Retinal pigment epithelial cell (primary cell): ENCODE measurements at places on chromosomes 13 and 19.

DNA sequence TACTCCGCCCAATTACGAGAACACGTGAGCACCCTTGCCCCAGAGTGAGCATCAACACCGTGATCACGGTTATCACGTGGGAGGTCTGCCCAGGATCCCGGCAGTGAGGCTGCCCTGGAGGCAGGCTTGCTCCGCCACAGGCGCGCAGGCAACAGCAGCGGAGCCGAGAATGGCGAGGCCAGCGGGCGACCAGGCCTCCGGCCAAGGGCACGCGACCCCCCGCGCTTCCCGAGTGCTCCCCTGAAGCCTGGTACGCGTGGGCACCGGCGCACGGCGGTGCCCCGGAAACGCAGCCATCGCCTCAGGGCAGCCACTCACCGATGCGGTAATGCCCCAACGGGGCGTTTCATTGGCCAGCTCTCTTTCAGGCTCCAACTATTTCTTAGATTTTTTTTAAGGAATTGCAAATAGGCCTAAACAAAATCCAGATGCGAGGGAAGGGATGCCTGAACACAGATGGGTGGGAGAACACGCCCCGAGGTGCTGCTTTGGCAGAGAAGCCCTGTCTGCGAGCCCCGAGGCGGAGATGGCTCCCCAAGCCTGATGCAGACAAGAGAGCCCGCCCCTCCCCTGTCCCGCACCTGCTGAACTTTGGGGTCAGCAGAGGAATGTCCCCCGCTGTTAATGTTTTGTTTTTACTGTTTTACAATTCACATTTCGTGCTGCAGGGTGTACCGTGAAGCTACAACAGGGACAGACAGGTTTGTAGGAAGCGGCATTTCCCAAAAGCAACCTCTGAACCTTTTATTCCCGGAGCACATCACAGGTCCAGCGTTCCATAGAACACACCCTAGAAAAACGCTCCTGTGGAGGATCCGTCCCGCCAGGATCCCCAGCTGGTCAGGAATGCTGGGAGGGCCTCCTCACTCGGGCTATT lies 132.7 kb downstream of the ZDHHC20 start:
- DNase-seq: peak; percentile 40

GRCh38 chr19:18373892-18374629 lies 11.9 kb upstream of the GDF15 start:
- DNase-seq: peak; percentile 98

GRCh38 chr13:65582160-65582559 lies 1648.0 kb downstream of the PCDH9 start:
- no peak for DNase-seq

DNA sequence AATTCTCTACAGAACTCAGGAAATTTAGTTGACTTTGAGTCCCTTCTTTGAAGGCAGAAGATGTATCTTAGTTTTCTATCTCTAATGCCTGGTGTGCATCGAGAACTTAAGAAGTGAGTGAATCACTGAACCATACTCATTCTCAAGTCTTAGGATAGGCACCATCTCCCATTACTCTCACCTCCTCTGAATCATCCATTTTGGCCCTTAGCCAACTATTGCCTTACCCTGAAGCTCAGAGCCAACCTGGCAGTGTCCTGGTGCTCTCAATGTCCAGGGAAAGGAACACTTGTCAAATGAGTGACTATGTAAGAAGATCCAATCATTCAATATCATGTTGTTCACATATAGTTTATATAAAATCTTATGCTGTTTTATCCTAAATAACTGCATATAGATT lies 146.6 kb downstream of the RGCC start:
- DNase-seq: no peak

GRCh38 chr13:23987331-23987894 lies 90.1 kb upstream of the C1QTNF9B start:
- no peak for DNase-seq

- no peak for DNase-seq
Observed at GRCh38 chr19:9995999-9996398, 14.3 kb downstream of the COL5A3 start.

GRCh38 chr13:97539651-97540610 lies 106.0 kb downstream of the RAP2A start:
- peak; percentile 43 for DNase-seq

GRCh38 chr13:49540552-49540951 lies 44.8 kb downstream of the PHF11 start:
- DNase-seq: no peak

DNA sequence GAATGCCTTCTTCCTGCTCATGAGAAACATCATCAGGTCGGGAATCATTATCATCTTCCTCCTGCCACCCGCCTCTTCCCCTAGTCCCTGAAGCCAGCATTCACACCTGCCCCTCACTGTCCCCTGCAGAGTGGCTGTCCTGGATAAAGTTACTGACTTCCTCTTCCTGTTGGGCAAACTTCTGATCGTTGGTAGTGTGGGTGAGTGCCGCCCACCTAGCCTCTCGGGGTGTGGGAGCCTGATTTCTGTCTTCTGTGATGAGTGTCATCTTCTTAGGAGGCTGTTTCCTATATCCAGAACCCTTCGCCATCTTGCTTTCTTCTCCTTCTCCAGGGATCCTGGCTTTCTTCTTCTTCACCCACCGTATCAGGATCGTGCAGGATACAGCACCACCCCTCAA lies 12.5 kb downstream of the SLC44A2 start:
- DNase-seq: no peak

- no peak for DNase-seq
Observed at GRCh38 chr13:112106478-112107141, 39.7 kb downstream of the SOX1 start.

DNA sequence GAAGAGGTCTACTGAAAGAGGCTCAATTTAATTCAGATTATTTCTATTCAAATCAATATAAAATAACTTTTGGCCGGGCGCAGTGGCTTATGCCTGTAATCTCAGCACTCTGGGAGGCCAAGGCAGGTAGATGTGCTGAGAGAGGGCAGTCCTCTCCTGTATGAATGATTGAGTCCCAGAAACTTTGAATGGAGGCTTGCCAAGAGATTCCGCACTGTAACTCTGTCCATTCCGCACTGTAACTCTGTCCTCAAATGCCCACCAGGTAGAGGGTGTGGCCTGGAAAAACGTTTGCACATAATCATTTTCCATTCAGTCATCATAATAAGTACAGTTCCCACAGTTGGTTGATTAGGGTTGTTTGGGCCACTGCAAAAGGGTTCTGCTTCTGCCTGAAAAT lies 274.7 kb upstream of the SOX21 start:
- DNase-seq: no peak

GRCh38 chr13:79803296-79803695 lies 322.3 kb downstream of the NDFIP2 start:
- no peak for DNase-seq

- DNase-seq: no peak
Observed at GRCh38 chr13:107057028-107057631, 489.2 kb upstream of the ARGLU1 start.

DNA sequence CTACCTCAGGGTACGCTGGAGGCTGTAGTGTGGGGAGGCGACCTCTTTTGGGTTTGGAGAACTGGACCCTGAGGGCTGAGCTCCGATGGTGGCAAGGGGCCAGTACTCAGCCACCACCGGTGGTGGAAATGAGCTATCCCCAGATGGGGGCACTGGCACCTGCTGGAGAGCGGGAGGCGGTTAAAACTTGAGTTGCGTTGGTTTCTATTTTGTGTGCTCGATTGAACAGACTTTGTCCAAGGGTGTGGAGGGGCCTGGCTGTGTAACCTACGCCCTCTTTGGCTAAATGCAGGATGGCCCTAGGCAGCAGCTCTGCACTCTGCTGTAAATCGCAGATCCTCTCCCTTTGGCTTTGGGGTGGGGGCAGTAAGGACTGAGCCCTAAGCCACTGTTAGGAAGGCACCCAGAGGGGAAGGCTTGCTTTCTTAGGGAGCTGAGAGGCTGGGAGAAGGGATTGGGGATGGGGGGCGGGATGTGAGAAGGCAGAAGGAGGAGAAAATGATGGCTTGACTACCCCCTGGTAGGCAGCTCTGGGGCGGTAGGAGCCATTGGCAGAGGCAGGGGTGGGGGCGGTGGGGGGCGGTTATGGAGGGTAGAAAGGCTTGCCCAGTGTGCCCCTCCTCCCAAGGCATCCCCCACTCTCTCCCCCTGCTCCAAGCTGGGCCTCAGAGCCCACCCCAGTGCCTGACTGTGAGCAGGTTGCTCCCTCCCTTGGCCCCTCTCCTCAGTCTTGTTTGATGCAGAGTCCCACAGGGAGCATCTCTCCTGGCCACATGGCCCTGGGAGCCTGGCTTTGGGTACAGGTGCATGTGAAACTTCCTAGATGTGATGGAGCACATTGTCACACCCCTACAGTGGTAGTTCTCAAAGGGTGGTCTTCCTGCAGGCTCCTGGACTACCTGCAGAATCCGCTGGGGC lies 5.0 kb downstream of the VSTM2B start:
- no peak for DNase-seq

DNA sequence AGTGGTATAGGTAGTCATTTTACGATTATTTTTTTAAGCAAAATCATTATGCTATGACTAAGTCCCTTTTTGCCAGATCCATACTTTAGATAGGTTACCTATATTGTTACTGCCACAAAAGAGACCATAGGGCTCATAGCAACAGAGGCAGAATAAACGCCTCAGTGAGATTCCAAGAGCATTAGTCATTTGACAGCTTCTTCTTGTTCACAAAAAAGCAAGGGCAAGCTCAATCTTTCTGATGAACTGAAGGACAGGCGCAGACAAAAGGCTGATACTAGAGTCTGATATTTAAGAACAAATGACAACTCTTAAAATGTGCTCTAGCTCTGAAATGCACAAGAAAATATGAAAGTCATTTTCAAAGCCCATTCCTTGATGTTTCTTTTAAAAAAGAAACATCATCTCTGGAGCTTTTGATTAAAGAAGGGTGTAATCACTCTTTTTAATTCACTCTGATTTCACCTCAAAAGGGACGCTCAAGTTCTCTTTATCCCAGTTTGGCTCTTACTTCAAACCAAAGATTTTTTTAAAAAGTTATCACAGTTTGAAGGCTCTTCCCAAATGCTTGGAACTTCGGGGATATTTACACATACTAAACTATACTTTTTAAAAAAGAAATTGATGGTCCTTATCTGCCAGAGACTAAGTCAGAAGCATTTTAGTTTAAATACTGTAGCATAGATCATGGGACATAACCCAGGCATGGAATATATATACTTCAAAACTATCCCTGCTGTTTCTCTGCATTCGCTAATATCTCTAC lies 187.2 kb downstream of the EFNB2 start:
- no peak for DNase-seq

DNA sequence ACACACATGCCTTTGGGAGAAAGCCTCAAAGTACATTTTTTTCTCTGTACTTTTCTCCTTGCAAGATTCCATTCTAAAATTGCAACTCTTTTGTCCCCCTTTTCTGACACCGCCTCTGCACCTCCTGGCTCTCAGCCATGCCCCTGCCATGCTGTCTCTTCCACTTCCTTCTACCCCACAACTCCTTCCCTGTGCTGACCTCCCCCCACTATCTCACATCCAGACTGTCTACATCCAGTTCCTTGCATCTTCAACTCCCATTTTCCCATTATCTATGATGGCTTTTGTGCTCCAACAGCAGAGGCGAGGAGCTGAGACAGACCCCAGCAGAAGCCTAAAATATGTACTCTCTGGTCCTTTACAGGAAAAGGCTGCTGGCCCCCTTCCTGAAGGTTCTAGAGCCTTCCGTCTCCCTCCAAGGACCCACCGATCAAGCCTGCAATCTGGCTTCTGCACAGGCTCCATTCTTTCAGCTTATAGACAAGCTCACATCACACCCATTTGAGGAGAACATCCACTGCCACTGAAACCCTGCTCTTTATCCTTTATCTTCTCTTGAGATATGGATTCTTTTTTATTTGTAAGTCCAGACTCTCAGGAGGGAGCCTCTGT lies 50.2 kb downstream of the RFX2 start:
- DNase-seq: no peak

- no peak for DNase-seq
Observed at GRCh38 chr13:75103976-75104375, 378.0 kb downstream of the TBC1D4 start.

- DNase-seq: no peak
Observed at GRCh38 chr19:44024900-44025216, 321 bp upstream of the ZNF222 start.

GRCh38 chr19:31574251-31574973 lies 225.2 kb upstream of the TSHZ3 start:
- DNase-seq: no peak
